ENCODE measurements at places on chromosomes 12 and 14.

DNA sequence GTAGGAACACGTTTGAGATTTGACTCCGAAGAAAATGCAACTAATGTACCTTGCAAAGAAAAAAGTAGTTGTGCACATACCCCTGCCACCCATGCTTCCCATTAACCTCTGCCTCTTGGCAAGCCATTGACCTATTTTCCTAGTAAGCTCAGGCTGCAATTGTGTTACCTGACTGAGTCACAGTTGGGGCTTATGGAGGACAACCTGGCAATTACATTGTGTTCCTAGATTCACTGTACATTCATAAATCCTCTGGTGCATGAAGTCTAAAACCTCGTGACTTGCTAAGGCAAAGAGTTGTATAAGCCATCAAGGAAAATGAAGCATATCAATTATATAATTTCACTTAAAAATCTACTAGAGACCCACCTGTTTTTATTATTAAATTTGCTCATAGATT, 62.0 kb upstream of the DUSP6 start:
- no peak for DNase-seq

DNA sequence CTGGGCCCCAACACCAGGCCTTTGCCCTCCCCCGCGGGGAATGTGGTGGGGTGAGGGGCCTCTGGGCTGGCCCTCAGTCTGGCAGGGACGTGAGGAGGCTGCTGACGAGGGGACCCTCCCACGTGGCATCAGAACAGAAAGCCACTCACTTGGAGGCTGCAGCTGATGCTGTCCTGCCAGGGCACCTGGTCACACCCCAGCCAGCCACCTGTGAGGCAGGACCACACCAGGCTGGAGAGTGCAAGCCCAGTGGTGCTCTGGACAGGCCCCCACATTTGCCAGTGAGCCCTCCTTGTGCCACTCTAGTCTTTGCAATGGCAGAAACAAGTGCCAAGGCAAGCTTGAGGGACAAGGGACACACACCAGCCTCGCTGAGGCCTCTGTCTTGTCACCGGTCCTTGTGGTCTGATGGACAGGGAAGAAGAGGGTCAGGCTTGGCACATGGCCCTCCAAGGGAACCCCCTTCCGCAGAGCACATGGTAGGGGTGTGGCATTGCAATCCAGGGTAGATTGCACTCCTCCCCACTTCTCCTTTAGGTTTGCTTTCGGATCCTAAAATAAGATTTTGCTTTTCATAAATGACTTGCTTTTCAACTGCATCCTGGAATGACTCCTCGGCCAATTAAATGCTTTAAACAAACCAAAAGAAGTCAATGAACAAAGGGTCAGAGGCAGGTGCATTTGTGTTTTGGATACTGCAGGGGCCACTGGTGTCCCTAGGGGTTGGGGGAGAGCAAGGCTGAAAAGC, 53.7 kb downstream of the CCDC88C start:
- DNase-seq, result peak; percentile 40

DNA sequence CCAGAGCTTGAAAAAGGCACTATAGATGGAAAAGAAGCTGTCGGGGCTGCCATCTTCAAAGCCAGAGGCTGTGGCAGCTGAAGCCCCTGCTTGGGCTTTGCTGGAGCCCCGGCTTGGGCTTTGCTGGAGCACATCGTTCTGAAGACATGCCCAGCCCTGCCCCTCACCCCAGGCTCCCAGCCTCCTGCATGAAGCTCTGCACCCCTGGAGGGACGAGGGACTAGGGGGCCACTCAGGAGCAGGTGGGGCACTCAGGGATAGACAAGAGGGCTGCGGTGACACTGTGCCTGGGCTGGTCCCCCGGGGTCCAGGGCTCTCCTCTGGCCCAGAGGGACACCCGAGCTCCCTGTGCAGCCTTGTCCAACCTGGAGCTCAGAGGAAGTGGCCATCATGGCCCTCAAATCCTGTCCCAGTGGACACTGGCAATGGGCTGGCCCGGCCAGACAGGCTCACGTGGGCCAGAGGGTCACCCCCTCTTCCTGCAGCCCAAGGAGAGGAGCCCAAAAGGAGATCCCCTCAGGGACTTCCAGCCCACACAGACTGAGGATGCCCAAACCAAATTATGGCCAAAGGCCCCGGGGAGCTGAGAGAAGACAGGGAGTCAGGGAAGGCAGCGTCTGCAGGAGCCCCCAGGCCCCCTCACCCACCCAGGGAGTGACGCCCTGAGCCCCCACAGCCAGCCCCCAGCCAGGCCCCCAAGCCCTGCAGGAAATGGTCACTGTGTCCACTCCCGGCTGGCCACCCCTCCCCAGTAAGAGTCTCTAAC, 23.1 kb upstream of the C14orf180 start:
- no peak for DNase-seq

- DNase-seq, result no peak
These were observed 87.8 kb upstream of the ZFP36L1 start for GRCh38 chr14:68880581-68881105.

- no peak for DNase-seq
These were observed 107.6 kb downstream of the C12orf50 start for GRCh38 chr12:87921621-87922020.

DNA sequence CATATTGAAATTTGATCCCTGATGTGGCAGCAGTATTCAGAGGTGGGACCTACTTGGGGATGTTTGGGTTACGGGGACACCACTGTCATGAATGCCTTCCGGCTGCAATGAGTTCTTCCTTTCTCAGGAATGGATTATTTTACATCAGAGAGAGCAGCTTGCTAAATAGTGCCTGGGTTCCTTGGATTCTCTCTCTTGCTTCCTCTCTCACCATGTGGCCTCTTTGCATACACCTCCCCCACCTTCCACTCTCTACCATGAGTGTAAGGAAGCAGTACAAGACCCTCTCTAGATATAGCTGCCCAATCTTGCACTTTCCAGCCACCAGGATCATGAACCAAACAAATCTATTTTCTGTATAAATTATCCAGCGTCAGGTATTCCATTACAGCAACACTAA, 15.4 kb upstream of the SCAF11 start:
- DNase-seq, result no peak

- DNase-seq, result no peak
These were observed 7.6 kb upstream of the OVCH1 start for GRCh38 chr12:29505122-29505521.

DNA sequence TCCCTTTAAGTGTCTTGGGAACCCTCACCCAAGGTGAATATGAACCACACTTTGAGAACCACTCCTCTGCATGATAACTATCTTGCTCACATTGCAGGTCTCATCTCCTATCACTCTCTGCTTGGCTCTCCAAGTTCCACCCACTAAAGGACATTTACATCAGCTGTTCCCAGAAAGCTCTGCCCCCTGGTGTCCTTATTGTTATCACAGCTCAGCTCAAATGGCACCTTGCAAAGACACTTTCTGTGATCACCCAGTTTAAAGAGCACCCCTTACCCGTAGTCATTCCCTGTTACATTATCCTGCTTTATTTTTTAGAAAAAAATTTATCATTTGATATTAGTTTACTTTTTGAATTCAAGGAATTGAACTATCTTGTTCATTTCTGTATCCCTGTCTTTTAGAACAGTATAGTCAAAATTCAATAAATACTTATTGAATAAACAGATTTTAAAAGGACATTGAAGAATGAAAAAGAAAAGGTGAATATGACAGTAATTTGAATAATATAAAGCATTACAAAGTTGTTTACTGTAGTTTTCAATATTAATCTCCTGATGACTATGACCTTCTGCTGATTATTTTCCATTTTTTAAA, 20.5 kb upstream of the GUCY2C start:
- peak; percentile 24 for DNase-seq

DNA sequence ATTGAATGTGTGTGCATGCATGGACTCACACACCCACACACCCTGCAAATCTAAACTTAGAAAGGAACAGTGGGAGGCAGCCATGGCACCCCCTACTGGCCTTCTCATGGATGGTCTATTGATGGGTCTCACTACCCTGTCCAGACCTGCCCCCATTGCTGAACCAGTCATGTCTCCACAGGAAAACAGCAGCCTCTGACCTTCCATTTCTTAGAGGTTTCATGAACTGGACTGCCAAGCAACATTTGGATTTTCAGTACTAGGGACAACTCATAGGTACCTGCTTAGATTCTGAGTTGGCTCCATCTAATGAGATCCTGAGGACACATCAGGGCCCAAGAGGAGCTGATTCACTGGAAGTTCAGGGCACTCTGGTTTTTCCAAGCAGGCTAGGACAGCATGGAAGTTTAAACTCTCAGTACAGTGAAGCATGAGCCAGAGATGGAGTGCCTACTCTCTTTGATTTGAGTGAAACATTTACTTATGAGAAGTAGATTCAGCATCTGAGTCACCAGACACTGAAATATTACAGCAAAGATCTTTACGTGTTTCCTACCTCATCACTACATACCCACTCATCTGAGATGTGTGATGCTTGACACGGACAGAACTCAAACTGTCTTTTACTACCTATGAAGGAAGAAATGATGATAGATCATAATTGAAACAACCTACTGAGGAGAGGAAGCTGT, 98.9 kb upstream of the PLEKHG7 start:
- DNase-seq, result no peak

GRCh38 chr14:89391123-89391522, 25.9 kb downstream of the FOXN3 start:
- no peak for DNase-seq

- no peak for DNase-seq
These were observed 36.6 kb downstream of the KRT76 start for GRCh38 chr12:52740584-52740983.

DNA sequence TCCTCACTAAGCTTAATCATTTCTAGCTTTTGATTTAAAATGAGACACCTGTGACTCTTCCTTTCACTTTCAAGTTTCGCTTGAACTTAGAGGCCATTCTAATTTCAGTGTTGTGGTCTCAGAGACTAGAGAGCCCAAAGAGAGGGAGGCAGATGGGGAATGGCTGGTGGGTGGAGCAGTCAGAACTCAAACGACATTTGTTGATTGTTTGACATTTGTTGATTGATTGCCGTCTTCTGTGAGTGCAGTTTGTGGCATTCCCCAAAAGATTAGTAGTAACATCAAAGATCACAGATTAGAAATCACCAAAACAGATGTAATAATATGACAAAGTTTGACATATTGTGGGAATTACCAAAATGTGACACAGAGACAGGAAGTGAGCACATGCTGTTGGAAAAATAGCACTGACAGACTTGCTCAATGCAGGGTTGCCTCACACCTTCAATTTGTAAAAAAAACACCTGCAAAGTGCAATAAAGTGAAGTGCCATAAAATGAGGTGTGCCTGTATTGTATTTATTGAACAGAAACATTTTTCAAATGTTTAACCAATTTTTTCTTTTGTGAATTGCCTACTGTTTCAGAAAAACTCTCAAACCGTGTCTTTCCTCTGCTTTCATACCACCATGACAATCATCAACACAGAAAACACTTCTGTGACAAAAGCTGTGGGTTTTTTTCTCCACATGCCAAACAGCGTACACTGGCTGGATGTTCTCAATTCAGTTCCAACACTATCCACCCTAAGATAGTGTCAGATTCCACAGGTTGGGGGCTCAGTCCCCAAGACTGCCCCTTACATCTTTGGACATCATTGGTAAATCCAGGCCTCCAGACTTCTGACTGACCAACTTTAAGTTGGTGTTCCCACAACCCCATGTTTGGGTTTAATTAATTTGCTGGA, 376.3 kb upstream of the RGS6 start:
- DNase-seq, result peak; percentile 67

GRCh38 chr12:14099994-14100393, 118.6 kb upstream of the GRIN2B start:
- DNase-seq, result no peak

DNA sequence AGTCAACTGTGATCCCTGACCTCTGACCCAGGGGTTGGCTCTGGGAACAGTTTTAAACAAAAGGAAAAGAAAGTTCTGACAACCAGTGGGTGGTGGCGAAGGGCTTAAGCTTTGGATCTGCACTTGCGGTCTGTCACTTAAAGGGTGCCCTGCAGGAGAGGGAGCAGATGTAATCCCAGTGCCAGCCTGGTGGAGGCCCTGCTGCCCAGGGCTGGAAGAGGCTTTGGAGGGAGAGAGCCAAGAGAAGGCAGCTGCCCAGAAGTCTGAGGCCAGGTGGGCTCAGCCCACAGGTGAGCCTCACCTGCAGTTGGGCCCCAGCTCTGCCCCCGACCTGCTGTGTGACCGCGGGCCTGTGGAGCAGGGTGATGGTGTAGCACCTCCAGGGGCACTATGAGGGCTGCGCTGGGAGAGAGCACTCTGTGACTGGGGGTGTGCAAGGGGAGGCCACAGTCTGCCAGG, 19.1 kb downstream of the SH2B3 start:
- no peak for DNase-seq

DNA sequence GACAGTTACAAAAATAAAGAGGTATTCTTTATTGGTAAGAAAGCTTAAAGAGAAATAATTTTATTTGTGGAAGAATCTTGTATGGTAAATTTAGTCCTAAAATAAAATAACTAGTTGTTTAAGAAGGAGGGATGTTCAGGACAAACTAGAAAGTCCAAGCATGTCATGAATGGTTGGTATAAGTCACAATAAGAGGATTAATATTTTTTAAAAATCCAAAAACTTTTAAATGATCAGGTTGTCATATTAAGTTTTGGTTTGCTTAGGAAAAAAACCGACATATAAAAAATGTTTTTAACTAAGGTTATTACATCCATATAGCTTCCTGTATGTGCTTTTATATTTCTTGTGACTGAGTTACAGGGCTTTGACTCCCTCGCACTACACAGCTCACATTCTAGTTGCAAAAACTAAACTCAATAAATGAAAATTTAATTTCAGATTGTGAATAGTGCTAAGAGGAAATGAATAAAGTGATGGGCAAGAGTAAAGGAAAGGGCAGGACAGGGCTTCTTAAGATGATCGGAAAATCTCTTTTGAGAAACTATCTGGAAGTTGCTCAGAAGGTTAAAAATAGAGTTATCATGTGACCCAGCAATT, 80.7 kb upstream of the METAP2 start:
- no peak for DNase-seq

- no peak for DNase-seq
These were observed 231.9 kb upstream of the AVPR1A start for GRCh38 chr12:63382930-63383329.

DNA sequence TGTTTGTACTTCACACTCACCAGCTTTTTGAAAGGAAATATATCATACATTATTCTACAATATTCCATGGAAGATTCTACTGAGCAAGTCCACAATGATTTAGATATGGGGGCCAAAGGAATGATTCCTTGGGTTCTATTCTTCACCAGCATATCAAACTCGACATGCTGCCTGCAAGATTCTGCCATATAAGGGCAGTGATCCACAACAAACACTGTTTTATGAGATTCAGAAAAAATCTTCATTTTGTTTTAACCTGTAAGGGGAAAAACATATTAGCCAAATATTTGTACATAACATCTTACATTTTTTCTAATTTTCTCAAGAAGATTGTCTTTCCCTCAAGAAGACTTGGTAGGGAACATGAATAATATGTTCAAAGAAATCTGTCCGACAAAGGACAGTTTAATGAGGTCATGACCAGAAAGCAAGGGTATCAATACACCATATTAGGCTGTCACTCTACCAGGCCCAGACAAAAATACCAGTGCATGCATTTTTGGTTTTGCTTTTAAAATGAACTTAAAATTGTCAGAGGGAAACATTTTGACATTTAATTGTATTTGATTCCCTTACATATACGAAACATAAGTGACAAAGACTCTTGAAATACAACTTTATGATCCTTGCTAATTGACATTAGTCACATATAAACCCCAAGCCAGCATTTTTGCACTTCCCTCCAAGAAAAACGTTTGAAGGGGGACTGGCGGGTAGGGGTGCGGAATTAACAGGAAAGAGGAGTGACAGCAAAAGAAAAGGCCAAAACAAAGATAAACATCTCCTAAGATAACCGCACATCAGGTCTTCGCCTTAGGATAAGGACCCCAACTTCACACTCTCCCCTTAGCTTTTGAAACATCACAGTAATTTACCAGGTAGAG, 980 bp downstream of the INTS13 start:
- DNase-seq, result no peak

GRCh38 chr12:26539131-26539530, 293.9 kb downstream of the ITPR2 start:
- DNase-seq, result no peak
